ENCODE measurements at places on chromosomes 7 and 10.

- DNase-seq, result no peak
Measured at GRCh38 chr10:102068216-102068615, 3.1 kb downstream of the HPS6 start.

DNA sequence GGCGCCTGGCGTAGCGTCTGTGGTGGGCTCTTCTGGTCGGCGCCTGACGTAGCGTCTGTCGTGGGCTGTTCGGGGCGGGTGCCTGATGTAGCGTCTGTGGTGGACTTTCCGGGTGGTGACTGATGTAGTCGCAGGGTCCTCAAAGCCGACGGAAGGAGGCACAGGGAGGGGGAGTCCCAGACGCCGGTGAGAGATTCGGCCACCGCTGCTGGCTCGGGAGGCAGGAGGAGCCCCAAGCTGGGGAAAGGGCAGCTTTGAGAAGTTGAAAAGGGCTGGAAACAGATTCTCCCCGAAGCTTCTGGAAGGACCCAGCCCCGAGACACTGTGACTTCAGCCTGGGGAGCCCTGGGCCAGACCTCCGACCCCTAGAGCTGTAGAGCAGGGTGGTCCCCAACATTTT is 105.7 kb downstream of the DNAJB6 start:
- DNase-seq, result no peak

- no peak for DNase-seq
Measured at GRCh38 chr10:3830946-3831345, 45.9 kb upstream of the KLF6 start.

- DNase-seq, result no peak
Measured at GRCh38 chr10:14060320-14061070, 270.2 kb downstream of the FRMD4A start.

DNA sequence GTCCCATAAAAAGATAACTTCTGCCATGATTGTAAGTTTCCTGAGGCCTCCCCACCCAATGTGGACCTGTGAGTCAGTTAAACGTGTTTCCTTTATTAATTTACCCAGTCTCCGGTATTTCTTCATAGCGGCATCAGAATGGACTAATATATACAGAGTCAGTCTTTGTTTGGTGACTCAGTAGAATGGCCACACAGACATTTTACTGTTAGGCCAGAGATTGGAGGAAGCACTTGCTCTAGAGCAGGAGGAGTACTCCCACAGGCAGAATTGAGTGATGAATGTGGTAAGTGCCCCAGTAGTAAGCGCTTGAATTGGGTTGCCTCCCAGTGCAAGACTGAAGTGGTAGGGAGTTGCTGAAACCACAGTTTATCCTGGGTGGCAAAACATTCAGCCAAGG is 149.5 kb upstream of the SMIM30 start:
- no peak for DNase-seq

DNA sequence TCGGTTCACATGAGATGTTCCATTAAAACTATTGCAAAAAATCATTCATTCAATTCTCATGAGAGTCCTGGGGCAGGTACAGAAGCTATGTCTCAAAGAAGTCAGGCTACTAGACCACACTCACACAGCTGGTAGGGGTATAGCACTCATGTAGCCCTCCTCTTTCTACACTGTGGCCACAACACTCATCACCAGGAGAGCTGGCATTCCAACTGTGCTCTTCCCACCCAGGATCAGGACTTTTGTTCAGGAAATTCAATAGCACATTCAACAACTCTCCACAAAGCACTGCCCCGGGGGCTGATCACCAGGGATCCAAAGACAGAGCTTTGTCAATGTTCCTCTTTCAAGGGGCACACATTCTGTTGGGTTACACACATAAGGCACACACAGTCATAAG is 31.0 kb upstream of the C10orf90 start:
- no peak for DNase-seq

- peak; percentile 70 for DNase-seq
Measured at GRCh38 chr7:151083071-151083823, at the start of gene TMUB1. TSS of gene TMUB1 (minus strand) at chr7:151083493. CDS start at chr7:151082563, 930 bp downstream.

GRCh38 chr7:1939434-1940401 is 269.6 kb downstream of the ELFN1 start:
- DNase-seq, result no peak

All from H9 (cell line).